ENCODE measurements at places on chromosomes 11 and 22. TPM values are rescaled to one million over a fixed set of nuclear protein-coding genes. Genes with fewer than 3 reads are reported as not detected.
A peak's percentile ranks its signal among the peaks of the same experiment; 100 is the strongest.

MMP8 gene
- not detected for total RNA-seq

BTG4 gene
- total RNA-seq: not detected

SCUBE2 gene
- total RNA-seq: 0.51 TPM

OR52E8 gene
- total RNA-seq: not detected

ALDH3B1 gene
- 5.8 TPM for total RNA-seq

PEX16 gene
- total RNA-seq: 26.8 TPM

KRTAP5-8 gene
- not detected for total RNA-seq

ABCC8 gene
- not detected for total RNA-seq

P2RY6 gene
- total RNA-seq: not detected

ART5 gene
- 0.46 TPM for total RNA-seq

MICAL2 gene
- 135 TPM for total RNA-seq

YPEL4 gene
- total RNA-seq: not detected

TOLLIP gene
- total RNA-seq: 16.3 TPM

GRIK4 gene
- 0.12 TPM for total RNA-seq

TTC36 gene
- total RNA-seq: 0.69 TPM

DNA sequence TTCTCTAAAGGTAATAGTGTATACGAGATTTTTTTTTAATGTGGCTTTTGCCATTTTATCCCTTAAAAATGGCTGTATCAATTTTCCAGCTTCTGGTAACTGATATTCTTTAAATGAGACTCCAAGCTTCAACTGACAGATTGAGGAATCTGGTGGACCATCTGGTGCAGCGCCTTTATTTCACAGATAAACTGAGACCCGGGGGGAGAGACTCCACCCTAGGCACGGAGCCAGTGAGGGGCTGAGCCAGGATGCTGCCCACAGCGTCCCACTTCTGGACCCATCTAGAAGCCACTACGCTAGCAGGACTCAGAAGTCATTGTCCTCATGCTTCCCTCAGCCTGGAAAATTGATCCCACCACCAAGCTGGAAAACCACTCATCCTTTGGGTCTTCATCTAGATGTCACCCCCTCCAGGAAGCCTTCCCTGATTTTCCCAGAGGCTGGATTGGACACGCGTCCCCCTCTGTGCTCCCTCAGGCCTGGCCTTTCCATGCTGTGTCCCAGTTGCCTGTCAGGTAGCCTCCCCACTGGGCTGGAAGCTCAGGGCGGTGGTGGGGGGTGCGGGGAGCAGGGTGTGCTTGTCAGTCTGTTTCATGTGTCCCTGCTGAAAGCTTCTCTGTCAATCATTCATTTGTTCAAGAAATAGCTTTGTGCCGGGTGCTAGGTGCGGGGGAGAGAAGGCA, 12.3 kb upstream of the CD5 start:
- DNase-seq: no peak

DNA sequence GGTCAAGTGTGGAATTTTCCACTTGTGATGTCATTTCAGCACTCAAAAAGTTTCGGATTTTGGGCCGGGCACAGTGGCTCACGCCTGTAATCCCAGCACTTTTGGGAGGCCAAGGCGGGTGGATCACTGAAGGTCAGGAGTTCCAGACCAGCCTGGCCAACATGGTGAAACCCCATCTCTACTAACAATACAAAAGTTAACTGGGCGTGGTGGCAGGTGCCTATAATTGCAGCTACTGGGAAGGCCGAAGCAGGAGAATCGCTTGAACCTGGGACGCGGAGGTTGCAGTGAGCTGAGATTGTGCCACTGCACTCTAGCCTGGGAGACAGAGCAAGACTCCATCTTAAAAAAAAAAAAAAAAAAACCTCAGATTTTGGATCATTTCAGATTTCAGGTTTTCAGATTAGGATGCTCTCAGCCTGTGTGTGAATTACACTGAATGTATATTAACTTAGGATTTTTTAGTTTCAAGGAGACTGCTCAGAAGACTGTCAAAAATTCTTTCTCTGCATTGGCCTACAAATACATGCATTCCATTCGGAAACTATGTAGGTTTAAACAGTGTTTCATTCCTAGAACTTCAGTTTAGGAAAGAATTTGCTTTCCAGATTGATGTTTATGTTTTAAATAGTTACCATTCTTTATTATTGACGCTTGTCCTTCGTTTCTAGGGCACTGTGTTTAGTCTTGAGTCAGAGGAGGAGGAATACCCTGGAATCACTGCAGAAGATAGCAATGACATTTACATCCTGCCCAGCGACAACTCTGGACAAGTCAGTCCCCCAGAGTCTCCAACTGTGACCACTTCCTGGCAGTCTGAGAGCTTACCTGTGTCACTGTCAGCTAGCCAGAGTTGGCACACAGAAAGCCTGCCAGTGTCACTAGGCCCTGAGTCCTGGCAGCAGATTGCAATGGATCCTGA, 48.0 kb downstream of the BID start:
- DNase-seq: no peak

GRCh38 chr11:11409224-11409623, 56.2 kb upstream of the CSNK2A3 start:
- DNase-seq: no peak

DNA sequence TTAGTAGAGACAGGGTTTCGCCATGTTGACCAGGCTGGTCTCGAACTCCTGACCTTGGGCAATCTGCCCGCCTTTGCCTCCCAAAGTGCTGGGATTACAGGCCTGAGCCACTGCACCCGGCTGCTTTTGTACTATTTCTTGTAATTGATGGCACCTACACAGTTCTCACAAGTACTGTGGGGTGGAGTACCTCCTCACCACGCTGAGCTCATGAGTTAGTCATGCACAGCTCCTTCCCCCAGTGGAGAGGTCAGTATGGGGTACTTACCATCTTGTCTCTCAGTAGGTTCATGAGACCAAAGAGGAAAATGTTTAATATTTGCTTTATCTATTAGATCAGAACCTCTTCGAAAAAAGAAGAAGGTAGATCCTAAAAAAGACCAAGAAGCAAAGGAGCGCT, 2.1 kb downstream of the MRPL40 start:
- no peak for DNase-seq

GRCh38 chr11:36191941-36192340, 97.3 kb downstream of the COMMD9 start:
- DNase-seq: no peak

DNA sequence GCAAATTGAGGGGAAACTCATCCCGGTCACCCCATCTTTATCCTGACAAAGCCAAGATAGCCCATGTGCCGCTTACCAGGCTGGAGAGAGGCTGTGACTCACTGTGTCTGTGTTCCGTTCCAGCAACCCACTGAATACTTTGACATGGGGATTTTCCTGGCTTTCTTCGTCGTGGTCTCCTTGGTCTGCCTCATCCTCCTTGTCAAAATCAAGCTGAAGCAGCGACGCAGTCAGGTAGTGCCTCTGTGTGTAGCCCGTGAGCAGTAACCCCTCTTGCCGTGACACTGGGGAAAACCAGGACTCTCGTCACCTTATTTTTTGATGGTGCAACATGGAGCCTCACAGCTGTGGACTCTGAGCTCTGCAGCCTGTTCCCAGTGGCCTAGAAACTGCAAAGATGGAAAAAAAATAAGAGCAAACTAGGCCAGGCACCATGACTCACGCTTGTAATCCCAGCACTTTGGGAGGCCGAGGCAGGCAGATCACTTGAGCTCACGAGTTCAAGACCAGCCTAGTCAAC, 16.9 kb downstream of the C22orf31 start:
- peak; percentile 85 for DNase-seq

DNA sequence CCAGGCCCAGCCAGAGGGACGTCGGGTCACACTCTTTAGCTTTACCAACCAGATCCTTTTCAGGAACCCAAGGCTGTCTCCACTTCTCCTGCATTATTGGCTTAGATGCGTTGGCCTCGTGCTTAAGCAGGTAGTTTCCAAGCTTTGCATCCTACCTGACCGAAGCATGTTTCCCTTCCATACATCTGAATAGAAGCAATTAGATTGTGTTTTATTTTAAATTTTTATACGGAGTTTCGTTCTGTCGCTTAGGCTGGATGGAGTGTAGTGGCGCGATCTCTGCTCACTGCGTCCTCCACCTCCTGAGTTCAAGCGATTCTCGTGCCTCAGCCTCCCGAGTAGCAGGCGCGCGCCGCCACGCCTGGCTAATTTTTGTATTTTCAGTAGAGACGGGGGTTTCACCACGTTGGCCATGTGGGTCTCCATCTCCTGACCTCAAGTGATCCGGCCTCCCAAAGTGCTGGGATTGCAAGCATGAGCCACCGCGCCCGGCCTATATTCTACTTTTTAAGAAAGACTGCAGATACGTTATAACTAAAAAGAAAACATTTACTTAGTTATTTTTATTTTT, 677 bp downstream of the DYNC2H1 start:
- DNase-seq: peak; percentile 23

GRCh38 chr11:86052693-86053641, 15.9 kb downstream of the PICALM start:
- no peak for DNase-seq

DNA sequence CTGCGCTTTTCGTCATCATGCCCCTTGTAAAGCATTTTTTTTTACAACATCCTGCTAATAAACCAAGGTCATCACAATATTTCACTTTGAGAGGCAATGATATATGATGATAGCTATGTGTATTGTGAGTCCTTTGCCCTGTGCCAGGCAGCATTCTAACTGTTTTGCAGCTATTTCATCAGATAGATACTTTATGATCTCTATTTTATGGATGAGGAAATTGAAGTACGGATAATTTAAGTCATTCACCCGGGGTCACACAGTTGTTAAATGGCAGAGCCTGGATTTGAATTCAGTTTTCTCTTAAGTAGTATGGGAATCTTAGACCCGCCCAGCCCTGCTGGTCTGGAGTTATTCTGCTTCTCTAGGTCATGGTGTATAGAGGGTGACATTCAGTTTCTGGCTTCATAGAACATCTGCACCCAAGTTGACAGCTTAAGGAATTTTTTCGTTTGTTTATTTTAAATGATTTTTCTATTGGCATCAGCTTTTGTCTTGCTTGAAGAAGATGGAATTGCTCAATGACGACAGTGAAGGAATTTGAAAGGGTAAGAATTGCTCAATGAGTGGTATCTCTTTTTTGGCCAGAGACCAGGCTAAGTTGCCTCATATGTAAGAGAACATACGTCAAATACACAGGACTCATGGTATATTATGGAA, 926 bp downstream of the PRR5L start:
- DNase-seq: no peak

DNA sequence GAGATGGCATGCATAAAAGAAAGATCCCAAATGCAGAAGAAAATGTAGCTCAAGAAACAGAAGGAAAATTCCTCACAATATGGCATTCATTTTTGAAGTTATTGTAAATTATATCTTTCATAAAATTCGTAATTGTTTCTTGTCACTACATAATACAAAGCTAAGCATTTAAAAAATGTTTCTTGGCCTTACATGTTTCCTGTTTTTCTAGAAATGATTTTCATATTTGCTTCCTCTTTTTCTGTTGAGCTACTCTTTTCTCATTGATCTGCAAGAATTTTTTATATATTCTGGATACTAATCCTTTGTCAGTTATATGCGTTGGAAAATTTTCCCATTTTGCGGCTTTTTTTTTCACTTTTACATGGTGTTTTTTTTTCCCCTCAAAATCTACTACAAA, 48.0 kb downstream of the ENTHD1 start:
- no peak for DNase-seq

DNA sequence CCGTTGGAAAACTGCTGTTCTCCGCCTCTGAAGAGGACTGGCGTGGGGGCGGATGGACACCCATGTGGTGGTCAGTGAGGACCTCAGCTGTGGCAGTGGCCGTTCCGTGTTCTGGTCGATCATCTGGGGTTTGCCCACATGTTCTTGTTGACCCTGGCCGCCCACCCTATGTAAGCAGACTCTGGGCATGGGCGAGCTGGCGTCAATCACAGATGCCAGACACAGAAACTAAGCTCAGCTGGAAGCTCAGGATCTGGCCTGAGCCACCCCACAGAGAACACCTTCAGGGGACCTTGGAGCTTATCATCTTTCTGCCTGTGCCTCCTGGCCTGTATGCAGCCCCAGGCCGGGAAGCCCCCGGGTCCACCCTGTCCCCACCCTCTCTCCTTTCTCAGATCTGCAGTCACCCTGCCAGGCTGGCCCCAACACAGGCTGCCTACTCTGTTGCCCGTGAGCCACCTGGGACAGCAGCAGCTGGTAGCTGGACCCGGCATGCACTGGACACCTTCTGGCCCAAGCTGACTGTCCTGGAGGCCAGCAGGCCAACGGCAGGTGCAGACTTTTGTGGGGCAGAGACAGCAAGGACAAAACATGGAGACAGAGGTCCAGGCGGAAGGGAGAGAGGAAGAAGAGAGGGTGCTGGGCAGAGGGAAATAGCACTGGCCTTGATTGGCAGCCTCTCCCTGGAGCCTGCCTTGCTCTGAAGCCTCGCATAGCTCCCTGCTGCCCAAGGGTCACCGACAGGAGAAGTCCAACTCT, 91.5 kb downstream of the PHF21B start:
- no peak for DNase-seq

- DNase-seq: no peak
These were observed 34.5 kb upstream of the TH start for GRCh38 chr11:2205981-2206690.

- no peak for DNase-seq
These were observed 10.0 kb upstream of the CCDC83 start for GRCh38 chr11:85845124-85845631.

DNA sequence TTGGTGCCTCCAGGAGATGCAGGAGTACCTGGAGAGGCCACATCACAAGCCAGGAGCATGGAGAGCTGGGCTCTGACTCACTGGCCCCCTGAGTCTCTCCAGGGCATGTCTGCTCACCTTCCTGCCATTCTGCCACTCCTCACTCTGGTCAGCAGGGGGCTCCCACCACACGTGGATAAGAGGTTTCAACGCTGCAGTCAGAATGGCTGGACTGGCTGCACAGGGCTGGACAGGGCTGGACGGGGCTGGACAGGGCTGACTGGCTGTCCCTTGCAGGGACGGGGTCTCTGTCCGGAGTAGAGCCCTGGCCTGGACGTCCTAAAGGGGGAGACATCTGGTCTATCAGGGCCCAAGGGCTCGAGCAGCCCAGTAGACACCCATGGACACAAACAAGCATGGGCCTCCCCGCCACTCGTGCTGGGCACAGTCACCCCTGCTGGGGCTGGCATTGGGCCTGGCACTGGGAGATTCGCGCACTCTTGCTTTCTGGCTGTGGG, 34.6 kb downstream of the CYTH4 start:
- DNase-seq: peak; percentile 94

GRCh38 chr22:37045958-37046357, 5.6 kb upstream of the KCTD17 start:
- no peak for DNase-seq

GRCh38 chr22:41664490-41664889, 24.2 kb downstream of the SNU13 start:
- no peak for DNase-seq

All from Daoy (cell line).